ENCODE measurements at places on chromosomes 11 and 22. TPM values are rescaled to one million over a fixed set of nuclear protein-coding genes. Genes with fewer than 3 reads are reported as not detected.
A peak's percentile ranks its signal among the peaks of the same experiment; 100 is the strongest.

The TSG101 gene
- total RNA-seq: 64.5 TPM

- DNase-seq: no peak
Measured at GRCh38 chr11:22786475-22786874, 43.1 kb downstream of the SVIP start.

DNA sequence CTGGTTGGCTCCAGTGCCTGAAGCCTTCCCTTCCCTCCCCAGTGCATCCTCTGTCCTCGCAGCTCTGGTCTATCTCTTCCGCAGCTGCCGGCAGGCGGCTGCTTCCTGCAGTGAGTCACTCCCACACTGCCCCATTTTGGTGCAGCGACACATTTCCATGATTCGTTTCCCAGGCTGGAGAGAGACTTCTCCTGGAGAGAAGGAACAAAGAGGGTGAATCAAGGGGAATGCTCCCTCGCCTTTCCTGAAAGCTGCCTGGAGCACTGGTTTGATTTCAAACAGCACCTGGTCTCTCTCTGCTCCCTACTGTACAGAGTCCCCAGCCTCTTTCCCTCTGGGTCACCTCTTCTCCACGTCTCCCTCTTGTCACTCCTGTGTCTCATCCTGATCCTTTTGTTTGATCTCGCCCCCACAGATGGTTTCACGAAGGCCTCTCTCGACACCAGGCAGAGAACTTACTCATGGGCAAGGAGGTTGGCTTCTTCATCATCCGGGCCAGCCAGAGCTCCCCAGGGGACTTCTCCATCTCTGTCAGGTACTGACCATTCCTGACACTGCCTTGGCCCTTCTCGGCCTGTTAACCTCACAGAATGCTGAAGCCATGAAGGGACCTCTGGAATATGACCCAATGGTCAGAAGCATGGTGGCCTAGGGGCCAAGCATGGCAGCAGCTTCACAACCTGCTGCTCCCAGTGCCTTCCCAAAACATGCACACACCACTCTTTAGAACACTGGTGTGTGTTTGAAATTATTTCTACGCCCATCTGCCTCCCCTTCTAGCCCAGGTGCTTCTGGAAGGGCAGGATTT is at the start of gene TMA7B:
TSS of gene TMA7B (plus strand) at position 758 of the 808 bp plus-strand sequence. CDS start 3,978 bp downstream, outside the sequence.
- peak; percentile 58 for DNase-seq

GRCh38 chr22:20503816-20504215 is 3.6 kb upstream of the MED15 start:
- DNase-seq: no peak

- no peak for DNase-seq
Measured at GRCh38 chr11:127194521-127194920, 194.0 kb upstream of the KIRREL3 start.

GRCh38 chr11:46006418-46007070 is 84.1 kb downstream of the LARGE2 start:
- DNase-seq: peak; percentile 77

- DNase-seq: no peak
Measured at GRCh38 chr22:50072714-50073538, 12.3 kb downstream of the MLC1 start.

DNA sequence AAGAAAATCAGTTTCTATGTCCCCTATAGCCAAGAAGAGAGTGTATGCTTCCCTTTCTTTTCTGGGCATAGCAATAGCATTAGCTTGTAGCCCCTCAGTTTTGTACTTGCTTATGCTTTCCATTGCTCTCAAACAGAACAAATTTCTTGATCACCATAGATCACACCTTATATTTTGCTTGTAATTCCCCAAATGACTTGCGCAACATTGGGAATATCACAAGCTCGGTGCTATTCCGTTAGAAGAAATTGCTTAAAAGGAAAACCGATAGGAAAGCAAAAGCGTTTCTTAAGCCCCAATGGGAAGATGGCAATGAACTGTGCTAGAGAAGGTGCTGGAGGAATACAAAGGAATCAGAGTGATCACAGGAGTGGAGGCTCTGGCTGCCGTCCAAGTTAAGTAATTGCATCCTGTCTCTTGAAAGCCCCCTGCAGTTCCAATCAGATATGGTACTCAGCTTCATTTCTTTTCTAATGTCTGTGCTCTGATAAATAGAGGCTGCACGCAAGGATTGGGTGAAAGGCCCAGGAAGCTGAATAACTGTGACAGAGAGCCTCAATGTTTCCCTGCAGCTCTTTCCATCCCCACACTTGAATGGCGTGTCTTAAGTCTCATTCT is 182.1 kb upstream of the KIRREL3 start:
- DNase-seq: no peak

DNA sequence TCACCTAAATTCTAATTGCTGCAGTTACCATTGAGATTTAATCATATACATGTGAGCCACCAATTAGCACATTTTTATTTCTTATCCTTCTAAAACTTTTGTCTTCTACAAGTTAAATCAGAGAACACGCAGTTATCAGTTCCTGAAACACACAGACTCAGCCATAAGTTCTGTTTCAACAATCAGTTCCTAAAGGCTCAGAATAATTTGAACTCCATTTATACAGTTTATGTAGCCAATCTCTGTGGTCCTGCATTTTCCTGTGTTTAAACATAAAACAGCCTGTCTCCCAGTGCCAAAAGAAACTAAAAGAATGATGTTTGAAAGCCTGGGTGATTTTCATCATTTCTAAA is 2.9 kb downstream of the PLAAT3 start:
- no peak for DNase-seq

GRCh38 chr11:123491241-123491640 is 61.2 kb downstream of the GRAMD1B start:
- no peak for DNase-seq

DNA sequence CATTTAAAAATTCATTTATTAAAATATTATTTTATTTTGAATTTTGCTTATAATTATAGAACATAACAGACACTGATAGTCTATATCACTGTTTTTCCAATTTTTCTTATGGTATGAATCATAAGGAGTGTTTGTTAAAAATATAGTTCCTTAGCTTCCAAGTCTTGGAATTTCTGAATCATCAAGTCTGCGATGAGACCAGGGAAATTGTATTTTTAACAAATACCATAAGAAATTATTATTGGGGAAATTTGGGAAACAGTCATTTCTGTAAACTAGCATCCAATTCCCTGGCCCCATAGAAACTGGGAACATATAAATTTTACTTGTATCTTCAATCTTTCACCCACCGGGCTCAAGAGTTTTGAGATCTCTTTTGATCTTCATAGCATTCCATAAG is 38.0 kb upstream of the PICALM start:
- peak; percentile 58 for DNase-seq

The TPBGL gene
- not detected for total RNA-seq

DNA sequence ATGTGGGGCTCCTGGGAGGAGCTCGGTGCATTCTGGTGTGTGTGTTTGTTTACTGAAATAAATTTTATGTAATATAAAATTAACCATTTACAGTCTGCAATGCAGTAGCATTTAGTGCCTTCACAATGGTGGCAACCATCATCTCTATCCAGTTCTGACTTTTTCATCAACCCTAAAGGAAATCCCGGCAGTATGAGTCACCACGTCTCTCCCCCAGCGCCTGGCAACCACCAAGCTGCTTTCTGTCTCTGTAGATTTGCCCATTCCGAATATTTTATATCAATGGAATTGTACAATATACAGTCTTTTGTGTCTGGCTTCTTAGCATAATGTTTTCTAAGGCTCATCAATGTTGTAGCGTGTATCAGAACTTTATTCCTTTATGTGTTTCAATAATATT is 300.5 kb downstream of the MIAT start:
- no peak for DNase-seq

DNA sequence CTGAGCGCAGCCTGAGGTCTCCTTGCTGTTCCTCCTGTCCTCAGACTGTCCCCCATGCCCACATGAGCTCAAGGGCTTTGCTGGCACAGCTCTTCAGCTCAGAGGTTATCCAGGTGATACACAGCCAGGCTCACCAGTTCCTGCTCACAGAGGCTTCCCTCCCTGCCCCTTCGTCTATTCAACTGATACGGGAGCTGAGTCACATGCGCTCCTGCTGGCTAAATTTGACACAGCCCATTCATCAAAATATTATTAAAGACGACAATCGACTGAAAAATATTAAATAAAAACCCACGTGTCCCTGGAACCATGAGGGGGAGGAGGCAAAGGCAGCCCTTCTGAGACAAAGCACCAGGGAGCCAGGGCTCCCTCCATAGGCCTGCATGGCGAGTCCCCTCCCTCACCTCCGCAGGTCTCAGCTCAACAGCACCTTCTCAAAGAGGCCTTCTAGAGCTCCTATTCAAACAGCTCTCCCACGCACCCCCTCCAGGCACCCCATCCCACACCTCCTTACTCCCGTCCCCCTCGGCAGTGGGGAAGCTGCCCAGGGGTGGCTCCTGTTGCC is 40.5 kb downstream of the DUSP8 start:
- DNase-seq: no peak

- no peak for DNase-seq
Measured at GRCh38 chr11:12282676-12283075, 94.7 kb upstream of the PARVA start.

DNA sequence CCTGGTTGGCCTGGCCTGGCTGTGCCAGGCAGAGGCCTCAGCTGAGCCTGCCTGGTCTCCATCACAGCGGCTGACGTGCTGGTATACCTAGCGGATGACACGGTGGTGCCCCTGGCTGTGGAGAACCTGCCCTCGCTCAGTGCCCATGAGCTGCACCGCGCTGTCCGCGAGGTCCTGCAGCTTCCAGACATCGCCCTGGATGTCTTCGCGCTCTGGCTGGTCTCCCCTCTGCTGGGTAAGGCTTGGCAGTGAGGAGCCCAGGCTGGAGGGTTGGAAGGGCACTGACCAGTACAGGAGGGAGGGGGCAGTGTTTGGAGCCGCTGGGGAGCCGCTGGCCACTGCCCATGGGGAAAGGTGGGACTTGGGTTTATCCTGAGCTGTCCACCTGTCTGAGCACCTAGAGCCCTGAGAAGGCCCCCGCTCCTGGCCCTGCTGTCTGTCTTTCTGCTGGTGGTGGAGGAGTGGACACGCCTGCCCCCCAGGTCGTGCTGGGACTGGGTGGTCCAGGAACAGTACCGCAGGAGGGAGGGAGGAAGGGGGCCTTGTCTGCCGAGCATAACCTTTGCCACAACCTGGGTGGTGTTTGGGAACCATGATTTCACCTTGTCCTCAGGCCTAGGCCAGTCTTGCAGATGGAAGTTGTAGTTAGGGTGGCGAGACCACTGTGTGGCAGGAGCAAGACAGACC is 3.0 kb downstream of the FRMD8 start:
- DNase-seq: no peak

- DNase-seq: no peak
Measured at GRCh38 chr11:120201653-120202052, 9.2 kb upstream of the OAF start.

The IGLL1 gene
- total RNA-seq: not detected
